ENCODE measurements at places on chromosomes 5 and 9. TPM values are rescaled to one million over a fixed set of nuclear protein-coding genes. Genes with fewer than 3 reads are reported as not detected.

EGR1 gene
- polyA plus RNA-seq: 0.66 TPM

SPARC gene
- not detected for polyA plus RNA-seq

- no peak overlapping the region for H3K4me3 ChIP-seq
- DNase-seq: no peak
- peaks cover 10% of the 10 kb centered on the region for H3K4me1 ChIP-seq
Measured at GRCh38 chr9:73137914-73138313, 13.8 kb upstream of the ANXA1 start.

GRCh38 chr5:150490296-150490669 is 17.6 kb upstream of the NDST1 start:
- no peak overlapping the region for H3K4me3 ChIP-seq
- no peaks in the 10 kb centered on the region for H3K36me3 ChIP-seq
- H3K4me1 ChIP-seq: peaks cover 9% of the 10 kb centered on the region
- H3K27ac ChIP-seq: no peak overlapping the region

- no peaks in the 10 kb centered on the region for H3K4me1 ChIP-seq
- H3K36me3 ChIP-seq: no peaks in the 10 kb centered on the region
- peaks cover 4% of the 10 kb centered on the region for H3K27me3 ChIP-seq
- no peak overlapping the region for H3K4me3 ChIP-seq
- no peak for DNase-seq
- no peak overlapping the region for H3K27ac ChIP-seq
Measured at GRCh38 chr5:174431504-174431903, 292.9 kb upstream of the MSX2 start.

DNA sequence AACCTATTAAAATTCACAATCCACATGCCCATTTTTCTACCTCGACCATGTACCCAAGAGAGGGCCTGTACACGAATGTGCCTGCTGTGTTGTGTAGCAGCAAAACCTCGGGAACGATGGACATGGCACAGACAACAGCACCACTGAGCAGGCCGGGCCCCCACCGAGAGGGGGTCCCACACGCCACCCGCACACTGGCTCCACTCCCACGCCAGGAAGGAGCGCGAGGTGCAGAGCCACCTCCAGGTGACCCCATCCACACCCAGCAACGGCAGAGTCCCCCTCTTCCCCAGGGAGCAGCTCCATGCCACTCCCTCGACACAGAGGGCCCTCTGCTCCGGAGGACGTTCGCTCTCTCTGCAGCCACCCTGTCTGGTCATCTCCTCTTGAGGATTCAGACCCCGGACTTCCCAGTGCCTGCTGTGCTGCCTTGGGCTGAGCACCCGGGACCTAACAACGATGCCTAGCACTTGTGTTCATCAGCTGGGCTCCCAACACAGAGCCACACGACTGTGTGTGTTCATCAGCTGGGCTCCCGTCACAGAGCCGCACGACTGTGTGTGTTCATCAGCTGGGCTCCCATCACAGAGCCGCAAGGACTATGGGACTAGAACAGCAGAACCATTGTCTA is 25.3 kb upstream of the ADAMTS2 start:
- no peak for DNase-seq
- H3K27ac ChIP-seq: no peak overlapping the region
- no peaks in the 10 kb centered on the region for H3K27me3 ChIP-seq
- peaks cover 4% of the 10 kb centered on the region for H3K4me1 ChIP-seq

- H3K4me3 ChIP-seq: no peak overlapping the region
- H3K36me3 ChIP-seq: no peaks in the 10 kb centered on the region
- peaks cover 7% of the 10 kb centered on the region for H3K27me3 ChIP-seq
- DNase-seq: no peak
- H3K4me1 ChIP-seq: peaks cover 9% of the 10 kb centered on the region
Measured at GRCh38 chr5:31995006-31995405, 179.1 kb downstream of the GOLPH3 start.
